ENCODE measurements at places on chromosomes 16 and 17. TPM values are rescaled to one million over a fixed set of nuclear protein-coding genes. Genes with fewer than 3 reads are reported as not detected.
A peak's percentile ranks its signal among the peaks of the same experiment; 100 is the strongest.

- DNase-seq: peak; percentile 82
Observed at GRCh38 chr17:50206604-50207293, 5.3 kb upstream of the COL1A1 start.

The LHX1 gene
- total RNA-seq: not detected

The EFTUD2 gene
- 75.2 TPM for total RNA-seq

- DNase-seq: peak; percentile 87
Observed at GRCh38 chr17:31394544-31394943, 3.1 kb downstream of the RAB11FIP4 start.

DNA sequence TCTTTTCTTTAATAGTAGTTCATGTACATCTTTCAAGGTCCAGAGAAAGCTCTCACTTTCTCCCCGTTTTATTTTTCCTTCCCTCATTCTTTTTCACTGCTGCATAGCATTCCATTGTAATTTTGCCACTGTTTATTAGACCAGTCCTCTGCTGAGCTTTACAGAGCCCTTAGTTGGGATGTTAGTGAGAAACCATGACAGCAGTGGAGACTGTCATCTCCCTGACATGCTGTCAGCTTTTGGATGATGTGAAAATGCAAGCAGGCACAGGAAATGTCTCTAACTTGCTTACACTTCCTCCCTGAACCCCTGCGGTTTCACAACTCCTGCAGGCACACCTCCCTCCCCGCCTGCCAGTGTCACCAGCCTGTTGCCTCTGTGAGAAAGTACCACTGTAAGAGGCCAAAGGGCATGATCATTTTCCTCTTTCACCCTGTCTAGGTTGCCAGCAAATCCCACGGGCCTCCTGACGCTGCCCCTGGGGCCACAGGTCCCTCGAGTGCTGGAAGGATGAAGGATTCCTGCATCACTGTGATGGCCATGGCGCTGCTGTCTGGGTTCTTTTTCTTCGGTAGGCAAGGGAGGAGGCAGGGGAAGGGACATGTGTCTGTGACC lies at the start of gene ITGAL:
Gene ITGAL (plus strand): TSS at position 415 of the 615 bp plus-strand sequence. CDS start 96 bp downstream, at position 511.
- DNase-seq: no peak

The DHX38 gene
- 68.6 TPM for total RNA-seq

DNA sequence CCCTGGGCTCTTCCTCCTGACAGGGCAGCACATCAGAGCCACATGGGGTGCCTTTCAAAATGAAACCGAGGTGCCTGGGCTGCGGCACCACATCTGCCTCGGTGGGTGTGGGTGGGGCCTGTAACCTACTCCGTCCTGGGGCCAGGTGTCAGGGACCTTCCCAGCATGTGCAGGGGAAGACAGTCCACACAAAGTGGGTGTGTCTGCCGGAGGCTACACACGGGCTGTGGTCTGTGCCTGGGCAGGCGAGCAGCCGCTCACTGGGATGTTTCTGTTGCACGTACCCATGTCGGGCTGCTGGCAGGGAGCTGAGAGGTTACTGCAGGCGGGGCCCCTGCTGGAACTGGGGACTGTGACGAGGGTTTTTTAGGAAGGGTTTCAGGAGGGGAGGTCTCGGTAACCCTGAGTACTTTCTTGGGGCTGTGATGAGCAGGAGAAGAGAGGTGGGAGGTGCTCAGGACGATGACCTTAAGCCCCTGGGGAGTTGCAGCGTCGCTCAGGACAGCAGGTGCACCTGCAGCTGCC lies 351.2 kb downstream of the SEC14L1 start:
- peak; percentile 56 for DNase-seq

GRCh38 chr17:62722625-62723024 lies 85.5 kb downstream of the MARCHF10 start:
- no peak for DNase-seq

The CKLF gene
- total RNA-seq: 36.9 TPM

- no peak for DNase-seq
Observed at GRCh38 chr16:20894388-20894787, 5.8 kb downstream of the DCUN1D3 start.

- DNase-seq: no peak
Observed at GRCh38 chr17:21253646-21254441, 634 bp upstream of the NATD1 start.

The ITPRIPL2 gene
- 57.6 TPM for total RNA-seq

The SDR42E1 gene
- 0.67 TPM for total RNA-seq

DNA sequence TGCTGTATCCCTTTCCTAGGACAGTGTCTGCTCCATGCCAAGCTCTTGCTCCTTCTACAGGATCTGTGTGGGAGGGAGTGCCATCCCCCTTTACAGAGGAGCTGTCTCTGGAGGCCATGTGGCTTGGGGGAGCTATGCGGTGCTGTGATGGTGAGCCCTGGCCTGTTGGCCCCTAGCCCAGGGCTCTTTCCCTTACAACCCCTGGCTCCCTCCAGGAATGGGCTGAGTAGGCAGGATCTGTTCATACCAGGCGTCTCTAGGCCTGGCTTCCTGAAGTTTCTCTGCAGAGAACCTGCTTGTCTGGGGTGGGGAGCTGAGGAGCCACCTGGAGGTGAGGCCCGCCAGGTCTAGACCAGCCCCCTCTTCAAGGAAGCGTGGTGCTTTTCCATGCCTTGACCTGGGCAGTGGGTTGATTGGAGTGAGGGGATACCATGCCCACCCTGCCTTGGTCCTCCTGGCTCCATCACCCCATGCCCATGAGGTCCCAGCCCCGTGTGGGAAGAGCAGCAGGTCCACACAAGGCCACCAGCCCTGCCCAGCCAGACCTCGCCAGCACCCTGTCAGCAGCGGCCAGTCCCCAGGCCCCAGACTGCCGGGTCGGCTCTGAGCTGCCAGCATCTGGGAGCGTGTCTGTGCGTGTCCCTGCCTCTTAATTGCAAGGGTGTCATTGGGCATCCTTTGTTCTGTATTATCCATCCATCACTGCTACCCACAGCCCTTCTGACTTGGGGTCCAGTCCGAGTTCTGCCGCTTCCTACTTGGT lies 14.7 kb downstream of the LLGL2 start:
- no peak for DNase-seq

GRCh38 chr17:6465206-6466003 lies 21.1 kb downstream of the PIMREG start:
- DNase-seq: no peak

DNA sequence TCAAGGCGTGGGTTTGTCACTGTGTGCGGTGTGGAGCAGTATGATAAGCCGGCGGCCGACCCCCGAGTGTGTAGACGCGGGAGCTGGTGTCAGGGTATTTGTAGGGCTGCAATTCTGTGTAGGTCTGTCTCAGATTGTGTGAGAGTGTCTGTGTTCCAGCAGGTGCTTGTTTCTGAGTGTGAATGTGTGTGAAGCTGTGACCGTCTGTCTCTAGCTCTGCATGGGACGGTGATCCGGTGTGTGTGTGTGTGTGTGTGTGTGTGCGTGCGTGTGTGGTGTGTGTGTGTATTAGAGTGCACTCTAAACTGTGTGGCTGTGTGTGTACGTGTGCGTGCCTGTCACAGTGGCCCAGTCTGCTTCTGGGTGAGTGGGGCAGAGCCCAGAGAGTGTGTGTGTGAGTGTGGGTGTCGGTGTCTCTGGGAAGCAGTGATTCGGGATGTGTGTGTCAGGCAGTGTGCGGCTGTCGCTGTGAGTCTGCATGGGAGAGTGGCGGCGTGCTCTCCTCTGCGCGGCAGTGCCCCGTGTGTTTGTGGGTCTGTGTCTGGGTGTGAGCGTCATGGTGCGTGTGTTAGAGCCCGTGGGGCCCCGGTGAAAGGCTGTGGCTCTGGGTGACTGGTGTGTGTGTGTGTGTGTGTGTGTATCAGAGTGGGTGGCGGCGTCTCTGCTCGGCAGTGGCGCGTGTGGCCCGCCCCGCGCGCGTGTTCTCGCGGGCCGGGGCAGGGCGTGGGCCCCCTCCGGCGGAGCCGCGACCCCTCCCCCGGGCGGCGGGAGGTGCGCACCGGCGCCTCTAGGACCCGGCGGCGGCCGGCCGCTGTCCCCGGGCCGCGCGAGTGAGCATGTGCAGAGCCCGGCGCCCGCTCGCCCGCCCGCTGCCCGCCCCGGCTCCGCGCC lies at the start of gene WSCD1:
Gene WSCD1 (plus strand): TSS at position 841 of the 891 bp plus-strand sequence. CDS start 10,280 bp downstream, outside the sequence.
- DNase-seq: no peak

The B4GALNT2 gene
- total RNA-seq: 0.13 TPM

GRCh38 chr16:50313596-50314478 lies 47.5 kb downstream of the ADCY7 start:
- no peak for DNase-seq

DNA sequence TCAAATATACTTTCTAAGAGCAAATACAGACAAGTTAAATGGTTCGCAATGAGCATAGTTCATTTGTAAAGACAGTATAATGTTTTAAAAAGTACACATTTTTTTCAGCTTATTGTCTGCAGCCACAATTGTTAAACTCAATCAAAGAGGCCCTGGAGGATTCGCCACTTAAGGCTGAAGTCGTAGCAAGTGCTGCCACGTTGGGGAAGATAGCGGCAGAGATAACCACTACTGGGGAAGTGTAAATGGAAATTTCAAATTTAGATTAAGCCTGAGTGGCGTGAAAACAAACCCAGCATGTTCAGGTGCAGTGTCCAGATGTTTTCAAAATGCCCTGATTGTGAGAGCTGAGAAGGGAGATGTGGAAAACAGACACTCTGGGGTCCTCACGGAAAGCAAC lies 8.4 kb downstream of the PMP22 start:
- DNase-seq: no peak

DNA sequence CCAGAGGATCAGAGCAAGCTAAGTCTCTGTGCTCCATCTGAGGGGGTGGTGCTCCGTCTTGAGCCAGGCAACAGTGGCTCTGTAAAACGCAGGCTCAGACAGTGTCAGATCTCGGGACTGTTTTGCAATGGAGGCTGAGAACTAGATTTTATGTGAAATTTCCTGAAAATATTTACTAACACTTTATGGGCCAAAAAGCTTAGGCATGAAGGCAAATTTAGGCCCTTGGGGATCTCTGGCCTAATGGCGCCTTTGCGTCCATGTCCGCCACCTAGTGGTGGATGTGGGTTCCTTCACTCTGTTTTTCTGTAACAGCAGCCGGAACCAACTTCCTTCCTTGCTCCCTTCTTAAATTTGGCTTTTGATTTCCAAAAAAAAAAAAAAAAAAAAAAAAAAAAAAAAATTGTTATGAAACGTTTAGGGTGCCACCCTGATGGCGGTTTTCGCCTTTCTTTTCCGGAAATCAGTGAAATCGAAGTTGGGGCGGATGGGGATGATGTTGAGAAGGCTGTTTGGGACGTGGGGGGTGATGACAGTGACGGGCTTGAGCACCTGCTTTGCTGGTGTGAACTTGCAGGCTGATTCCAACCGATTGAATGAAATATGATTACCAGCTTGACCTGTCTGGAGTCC lies 14.0 kb upstream of the ELAC2 start:
- DNase-seq: peak; percentile 63

GRCh38 chr17:15321556-15322251 lies 19.7 kb downstream of the TEKT3 start:
- DNase-seq: no peak

The KRTAP9-4 gene
- not detected for total RNA-seq

The CES1 gene
- total RNA-seq: 45.2 TPM

The SYNGR3 gene
- 0.76 TPM for total RNA-seq

- no peak for DNase-seq
Observed at GRCh38 chr17:6179017-6179416, 108.8 kb downstream of the WSCD1 start.

The NPB gene
- 0.80 TPM for total RNA-seq

GRCh38 chr16:53695070-53695469 lies 8.6 kb downstream of the RPGRIP1L start:
- DNase-seq: no peak

- DNase-seq: no peak
Observed at GRCh38 chr17:21272250-21272649, 12.3 kb upstream of the MAP2K3 start.

GRCh38 chr17:14298221-14298946 lies 2.5 kb upstream of the HS3ST3B1 start:
- no peak for DNase-seq

DNA sequence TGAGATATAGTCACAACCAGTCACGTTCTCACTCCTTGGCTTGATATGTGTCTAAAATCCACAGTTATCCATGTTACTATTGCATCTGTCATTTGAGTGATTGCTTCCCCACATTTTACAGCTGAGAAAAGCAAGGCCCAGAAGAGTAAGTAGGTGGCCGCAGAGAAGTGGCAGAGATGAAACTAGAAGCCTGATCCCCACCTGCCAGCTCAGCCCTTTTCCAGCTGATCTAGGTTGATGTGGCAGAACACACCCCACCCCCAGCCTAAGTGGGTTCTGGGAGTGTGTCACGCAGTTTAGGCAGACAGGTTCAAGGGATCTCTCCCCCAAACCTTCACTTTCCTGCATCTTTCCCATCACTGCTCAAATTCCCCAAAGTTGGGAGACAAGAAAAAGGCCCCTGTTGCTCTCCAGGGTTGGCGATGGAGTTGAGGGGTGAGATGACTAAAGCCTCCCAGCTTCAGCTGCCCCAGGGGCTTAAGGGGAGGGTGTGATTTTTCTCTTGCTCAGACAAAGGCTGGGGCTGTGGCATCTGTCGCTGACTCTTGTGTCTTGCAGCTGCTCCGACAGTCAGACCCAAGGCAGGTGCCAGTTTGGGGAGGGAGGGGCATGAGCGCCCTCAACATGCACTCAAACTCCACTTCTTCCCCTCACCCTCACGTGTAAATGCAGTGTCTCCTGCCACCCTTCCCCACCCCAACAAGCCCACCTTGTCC lies 48.9 kb upstream of the LHX1 start:
- DNase-seq: no peak

GRCh38 chr16:85229869-85230462 lies 117.7 kb upstream of the CIBAR2 start:
- no peak for DNase-seq

The GFAP gene
- total RNA-seq: 9.2 TPM

The PERCC1 gene
- not detected for total RNA-seq

The KRT25 gene
- total RNA-seq: not detected

- DNase-seq: no peak
Observed at GRCh38 chr16:15682105-15682570, 32.1 kb downstream of the NDE1 start.

DNA sequence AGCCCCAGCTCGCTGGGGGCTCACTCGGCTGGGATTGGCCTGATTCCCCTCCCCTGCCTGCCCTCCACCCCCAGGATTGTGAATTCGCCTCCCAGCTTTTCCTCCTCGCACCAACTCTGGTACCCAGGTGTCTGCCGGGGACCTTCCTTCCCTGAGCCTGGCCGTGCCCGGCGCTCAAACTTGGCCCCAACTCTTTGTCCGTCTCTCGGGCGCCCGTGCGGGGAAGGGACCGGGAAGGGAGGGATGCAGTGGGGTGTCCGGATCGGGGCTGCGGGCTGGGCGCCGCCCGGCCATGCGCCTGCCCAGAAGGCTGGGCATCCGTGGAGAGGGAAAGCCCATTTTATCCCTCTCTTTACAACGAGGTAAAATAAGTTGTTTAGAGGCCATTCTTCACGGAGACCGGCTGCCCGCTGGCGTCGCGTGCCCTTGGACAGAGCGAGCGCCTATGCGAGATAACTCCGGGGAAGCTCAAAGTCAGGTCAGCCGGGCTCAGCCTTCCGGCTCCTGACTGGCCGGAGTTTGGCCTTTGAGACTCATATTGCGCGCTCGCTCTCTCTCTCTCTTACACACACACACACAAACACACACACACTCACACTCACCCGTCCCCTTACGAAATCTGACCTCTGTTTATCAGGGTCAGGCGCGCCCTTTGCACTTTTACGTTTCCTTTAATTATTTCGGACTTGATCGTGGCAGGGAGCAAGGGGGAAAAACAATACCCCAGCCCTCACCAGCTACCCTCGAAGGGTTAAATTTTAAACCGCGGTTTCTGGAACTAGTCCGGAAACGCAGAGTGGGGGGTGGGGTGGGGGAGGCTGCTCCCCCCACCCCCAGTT lies 774 bp upstream of the MAF start:
- peak; percentile 78 for DNase-seq

The PDILT gene
- total RNA-seq: not detected

The ITGB3 gene
- 30.2 TPM for total RNA-seq

GRCh38 chr17:64441772-64442540 lies 7.0 kb upstream of the MILR1 start:
- DNase-seq: no peak

The FAM117A gene
- total RNA-seq: 19.0 TPM

Data from sciatic nerve (tissue), 2 donors.